ENCODE measurements at places on chromosomes 12 and 14.
A peak's percentile ranks its signal among the peaks of the same experiment; 100 is the strongest.

DNA sequence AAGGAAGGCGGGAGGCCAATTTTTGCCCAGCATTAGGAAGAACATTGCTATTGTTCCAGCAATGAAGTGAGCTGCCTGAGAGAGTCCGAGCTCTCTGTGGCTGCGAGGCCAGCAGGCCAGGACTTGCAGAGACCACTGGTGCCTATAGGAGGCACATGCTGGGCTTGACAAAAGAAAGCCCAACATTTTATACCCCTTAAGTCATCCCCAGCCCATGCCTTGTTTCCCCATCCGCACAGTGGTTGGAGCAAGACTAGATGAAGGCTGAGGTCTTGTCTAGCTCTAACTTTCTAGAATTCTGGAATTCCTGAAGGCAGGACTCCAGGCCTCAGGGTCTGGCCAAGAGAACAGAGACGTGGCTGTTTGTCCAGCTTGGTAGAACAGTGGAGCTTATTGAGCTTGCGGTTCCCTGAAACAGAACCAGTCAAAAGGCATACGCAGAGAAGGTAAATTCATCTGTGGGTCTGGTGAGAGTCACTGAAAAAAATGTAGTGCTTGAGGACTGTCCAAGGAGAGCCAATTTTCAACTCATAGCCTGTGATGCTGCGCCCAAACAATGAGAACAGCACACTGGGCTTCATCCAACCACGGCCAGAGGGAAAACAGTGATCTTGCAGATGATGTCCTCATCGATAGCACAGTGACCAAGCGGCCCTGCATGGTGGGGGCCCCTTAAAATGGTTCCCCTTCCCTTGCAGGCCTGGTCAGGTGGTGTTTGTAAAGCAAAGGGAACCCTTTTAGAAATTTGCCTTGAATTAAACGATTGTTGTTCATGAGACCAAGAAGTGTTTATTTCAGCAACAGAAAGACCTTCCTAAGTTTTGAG is 27.1 kb upstream of the COL2A1 start:
- DNase-seq, result no peak

GRCh38 chr12:12892681-12893141 is 1.3 kb downstream of the GPRC5A start:
- no peak for DNase-seq

- no peak for DNase-seq
Measured at GRCh38 chr12:57543581-57543980, 3.4 kb downstream of the DCTN2 start.

GRCh38 chr12:122894193-122895121 is 1.5 kb downstream of the VPS37B start:
- DNase-seq, result no peak

DNA sequence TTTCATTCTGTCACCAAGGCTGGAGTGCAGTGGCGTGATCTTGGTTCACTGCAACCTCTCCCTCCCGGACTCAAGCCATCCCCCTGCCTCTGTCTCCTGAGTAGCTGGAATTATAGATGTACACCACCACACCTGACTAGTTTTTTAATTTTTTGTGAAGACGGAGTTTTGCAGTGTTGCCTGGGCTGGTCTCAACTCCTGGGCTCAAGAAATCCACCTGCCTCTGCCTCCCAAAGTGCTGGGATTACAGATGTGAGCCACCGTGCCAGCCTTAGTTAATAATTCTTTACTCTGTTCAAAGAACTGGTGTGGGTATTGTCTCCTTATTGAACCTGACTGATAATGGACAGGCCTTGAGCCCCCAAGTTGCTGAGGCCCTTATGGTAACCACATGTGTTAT is 10.4 kb upstream of the KRT7 start:
- DNase-seq, result no peak

DNA sequence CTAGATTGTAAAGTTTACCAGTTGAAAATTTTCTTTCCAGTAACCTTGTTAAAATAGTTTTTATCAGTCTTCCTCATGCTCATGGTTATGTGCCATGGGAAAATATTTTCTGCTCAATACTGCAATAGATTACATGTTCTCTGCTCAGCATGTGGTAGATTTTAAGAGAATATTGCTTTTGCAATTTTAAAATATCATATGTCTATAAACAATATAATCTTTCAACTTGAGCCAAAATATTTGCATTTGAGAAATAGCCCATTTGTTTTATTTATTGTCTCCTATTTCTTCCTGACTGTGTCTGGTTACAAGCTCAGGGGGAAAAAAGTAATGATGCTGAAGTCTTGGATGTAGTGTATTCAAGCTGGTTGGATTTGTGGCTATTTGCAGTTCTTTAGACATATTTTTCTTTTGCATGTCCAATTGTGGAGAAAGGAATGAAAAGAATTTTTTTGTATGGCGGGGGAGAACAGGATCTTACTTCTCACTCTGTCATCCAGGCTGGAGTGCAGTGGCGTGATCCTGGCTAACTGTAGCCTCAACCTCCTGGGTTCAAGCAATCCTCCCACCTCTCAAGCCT is 342.6 kb upstream of the NAV3 start:
- peak; percentile 91 for DNase-seq

DNA sequence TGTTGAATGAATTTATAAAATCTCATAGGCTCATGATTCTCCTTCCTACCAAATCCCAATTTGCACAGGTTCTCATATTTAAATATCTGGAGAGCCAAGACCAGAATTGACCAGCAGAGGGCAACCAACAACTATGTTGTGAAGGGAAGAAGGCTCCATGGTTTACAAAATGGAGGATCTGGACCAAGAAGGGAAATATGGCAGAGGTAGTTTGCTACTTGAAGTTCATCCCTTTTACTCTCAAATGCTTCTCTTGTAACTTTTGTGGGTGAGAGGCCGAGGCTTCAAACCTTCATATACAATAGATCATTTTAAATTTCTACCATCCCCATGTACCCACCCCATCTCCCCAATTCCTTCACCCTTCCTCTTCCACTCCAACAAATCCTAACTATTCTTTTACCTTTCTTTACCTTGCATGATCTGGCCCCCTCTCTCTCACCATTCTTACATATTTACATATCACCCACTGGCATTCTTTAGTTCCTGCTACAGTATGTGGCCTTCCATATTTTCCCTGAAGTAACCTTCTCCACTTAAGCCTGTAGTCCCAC is 3.8 kb upstream of the SMARCC2 start:
- DNase-seq, result peak; percentile 85

- no peak for DNase-seq
Measured at GRCh38 chr12:46246021-46246700, 22.7 kb downstream of the SLC38A1 start.

DNA sequence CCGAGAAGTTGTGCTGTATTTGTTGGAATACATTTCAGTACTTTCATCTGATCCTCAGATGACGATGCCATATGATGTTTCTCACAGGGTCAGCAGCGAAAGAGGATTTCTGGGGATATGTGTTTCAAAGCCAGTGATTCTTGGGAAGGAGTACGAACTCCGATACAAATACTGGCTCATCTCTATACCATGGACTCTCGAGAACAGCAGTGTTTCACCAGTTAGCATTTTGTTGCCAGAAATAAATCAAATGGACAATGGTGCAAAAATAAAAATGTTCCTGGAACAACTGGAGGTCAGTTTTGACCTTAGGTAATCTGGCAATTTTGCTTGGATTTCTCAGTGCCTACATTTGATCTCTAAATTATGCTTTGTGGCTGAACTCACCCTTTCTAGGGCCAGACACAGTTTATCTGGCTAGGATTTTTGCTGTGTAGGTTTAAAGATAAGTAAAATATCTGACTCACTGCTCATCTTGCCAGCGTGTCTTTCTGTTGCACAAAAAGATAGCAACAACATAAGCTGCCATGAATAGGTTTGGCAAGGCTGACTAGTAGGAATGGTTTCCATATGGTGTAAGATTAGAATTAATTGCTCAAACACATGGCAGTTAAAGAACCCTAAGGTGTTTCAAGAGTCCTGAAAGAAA is 11.0 kb upstream of the MGP start:
- DNase-seq, result peak; percentile 67

- no peak for DNase-seq
Measured at GRCh38 chr14:91606851-91607250, 96.7 kb upstream of the PPP4R3A start.

DNA sequence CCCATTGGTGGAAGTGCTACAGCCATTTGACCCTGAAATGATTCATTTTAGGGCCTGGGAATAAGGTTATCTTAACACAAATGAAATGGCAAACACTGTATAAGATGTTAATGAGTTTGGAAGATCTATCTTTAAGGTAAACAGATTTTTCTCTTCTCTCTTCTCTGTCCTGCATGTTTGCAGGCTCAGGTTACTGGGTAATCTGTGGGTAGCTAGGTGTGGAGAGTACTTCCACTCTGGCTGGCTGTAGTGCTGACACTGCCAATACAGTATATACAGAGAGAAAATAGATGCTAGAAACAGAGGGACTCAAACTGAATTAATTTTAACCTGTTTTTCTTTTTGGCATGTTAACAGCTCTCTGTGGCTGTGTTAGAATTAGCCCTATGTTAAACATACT is 84.6 kb downstream of the SLC38A6 start:
- DNase-seq, result no peak

DNA sequence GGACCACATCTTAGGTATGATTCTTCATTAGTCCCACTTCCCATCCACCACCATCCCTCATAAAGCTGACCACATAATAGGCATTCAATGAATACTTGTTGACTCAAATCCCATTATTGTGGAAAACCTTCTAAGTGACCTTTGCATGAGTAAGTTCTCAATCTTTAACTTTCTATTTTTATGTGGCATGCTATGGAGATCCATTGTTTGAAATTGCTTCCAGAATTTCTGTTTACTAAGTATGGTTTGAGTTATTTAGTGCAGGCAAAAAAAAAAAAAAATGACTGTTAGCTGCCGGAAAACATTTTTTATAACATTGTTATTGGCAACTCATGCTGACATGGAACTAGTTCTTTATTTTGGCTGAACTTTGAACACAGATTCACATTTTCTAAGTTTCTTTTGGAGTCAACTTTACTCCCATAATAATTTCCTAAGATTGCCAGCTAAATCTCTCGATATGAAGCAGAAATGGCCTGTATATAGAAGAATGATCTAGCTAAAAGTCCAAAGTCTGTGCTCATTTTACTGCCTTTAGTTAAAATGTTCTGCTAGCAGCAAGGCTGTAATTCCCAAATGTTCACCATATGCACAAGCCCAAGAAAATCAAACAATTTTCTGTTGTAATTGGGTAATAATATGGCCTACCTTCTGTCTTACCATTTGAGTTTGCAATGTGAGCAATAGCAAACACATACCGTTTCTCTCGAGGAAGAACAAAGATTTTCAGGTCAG is 77.9 kb downstream of the PTGER2 start:
- DNase-seq, result peak; percentile 84

- DNase-seq, result no peak
Measured at GRCh38 chr12:93042684-93043083, 113.6 kb upstream of the EEA1 start.

- DNase-seq, result no peak
Measured at GRCh38 chr12:52423661-52424500, 10.3 kb downstream of the KRT75 start.

DNA sequence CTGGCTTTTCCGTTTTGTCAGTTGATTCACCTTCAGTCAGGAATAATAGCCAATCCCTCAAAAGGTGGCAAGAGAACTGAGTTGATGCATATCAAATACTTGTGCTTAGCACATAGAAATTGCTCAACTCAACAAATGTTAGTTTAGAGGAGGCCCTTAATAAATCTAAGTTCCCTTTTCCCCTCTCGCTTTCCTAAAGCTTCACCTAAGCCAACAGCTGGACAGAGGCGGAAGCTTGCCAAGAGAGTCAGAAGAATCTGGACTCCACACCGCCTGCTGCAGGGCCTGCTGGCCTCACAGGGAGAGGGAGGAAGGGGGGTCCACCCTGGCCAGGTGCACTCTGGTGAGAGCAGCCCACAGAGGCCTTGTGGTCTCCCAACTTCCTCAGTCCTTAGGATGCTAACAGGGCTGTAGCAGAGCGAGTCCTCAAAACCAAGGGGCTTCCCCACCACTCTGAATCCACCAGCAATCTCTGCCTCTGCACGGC is 213.1 kb downstream of the CHST11 start:
- peak; percentile 64 for DNase-seq

DNA sequence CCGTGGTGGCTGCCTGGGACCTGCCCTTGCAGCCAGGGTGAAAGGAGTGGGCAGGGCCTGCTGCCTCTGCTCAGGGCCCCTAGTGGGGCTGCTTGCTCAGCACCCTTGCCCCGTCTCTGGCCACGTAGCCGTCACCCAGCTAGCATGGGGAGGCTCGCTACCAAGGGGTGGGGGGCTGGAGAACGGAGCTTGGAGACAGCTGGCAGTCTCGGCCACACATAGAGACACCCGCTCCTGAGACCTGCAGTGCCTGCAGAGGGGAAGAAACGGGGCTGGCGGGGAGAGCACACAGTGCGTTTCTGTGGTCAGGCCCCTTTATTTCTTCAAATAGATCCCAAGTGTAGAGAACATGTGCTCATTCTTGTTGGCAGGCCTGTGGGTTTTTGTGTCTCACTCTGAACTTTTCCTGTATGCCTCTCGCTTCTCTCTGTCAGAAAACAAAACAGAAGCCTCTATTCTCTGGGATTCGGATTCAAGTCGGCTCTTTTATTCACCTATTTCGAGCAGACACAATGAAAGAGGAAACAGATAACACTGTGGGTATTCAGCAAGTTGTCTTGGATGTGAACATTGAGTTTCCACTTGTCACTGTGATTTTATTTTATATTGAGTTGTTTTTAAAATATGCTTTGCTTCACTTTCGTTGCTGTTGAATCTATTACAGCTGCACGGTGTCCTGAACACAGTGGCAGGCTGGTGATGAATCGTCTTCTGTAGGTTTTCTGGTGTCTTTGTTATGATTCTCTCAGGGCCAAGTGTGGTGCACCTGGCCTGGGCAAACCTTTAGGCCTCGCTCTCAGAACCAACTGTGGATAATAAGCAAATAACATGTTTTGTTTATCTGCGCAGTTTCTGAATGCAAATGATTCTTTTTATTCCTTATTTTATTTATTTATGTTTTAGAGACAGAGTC is 26.5 kb downstream of the PACS2 start:
- peak; percentile 16 for DNase-seq

- no peak for DNase-seq
Measured at GRCh38 chr14:91009501-91010152, 50.8 kb downstream of the RPS6KA5 start.

GRCh38 chr12:53185582-53186153 is 4.9 kb upstream of the CSAD start:
- no peak for DNase-seq

DNA sequence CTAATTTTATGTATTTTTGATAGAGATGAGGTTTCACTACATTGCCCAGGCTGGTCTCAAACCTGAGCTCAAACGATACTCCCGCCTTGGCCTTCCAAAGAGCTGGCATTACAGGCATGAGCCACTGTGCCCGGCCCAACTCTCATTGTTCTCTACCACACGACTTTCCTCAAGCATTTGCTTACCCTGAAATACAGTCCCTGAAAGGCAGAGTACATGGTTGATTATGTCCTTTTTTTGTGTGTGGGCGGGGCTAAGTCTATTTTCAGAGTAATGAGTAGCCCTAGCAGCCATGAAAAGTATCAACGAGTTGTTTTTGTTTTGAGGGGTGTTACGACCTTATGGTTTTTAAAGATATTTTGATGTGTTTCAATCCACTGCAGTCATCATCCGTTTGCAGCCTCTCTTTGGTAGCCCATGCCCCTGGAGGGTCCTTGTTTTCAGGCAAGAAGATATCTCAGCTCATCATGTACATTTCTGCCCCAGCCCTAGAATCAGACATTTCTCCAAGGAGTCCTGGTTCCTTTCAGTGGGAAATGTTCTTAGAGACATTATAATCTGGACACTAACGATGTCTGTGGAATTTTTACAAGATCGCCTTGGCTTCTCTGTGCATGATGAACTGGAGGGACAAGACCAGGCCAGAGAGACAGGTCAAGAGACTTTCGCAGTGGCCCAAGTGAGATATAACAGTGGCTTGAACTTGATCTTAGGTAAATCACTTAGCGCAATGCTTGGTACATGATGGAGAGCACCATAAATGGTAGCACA is 8.7 kb downstream of the ACACB start:
- no peak for DNase-seq

- DNase-seq, result no peak
Measured at GRCh38 chr14:46344327-46344937, 307.1 kb downstream of the RPL10L start.
